ENCODE measurements at places on chromosomes 4 and X. TPM values are rescaled to one million over a fixed set of nuclear protein-coding genes. Genes with fewer than 3 reads are reported as not detected.

DNA sequence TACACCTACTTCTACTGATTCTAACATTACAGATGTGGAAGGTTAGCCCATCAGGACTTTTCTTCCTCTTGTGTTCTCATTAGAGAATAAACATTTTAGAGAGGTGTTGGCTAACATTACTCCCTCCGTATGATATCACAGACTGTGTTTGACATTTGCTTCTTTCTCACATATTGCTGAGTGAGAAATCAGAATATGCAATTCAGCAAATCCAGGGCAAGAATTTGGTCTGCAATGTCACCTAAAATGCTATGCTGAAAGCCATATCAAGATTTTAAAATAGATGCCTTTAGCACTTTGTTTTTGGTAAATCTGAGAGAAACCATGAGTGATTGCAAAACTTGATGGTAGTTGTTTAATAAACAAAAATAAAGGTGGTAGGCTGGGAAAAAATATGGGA is 319.1 kb downstream of the C4orf33 start:
- no peak overlapping the region for H3K27ac ChIP-seq
- no peak for DNase-seq
- H3K4me1 ChIP-seq: no peaks in the 10 kb centered on the region
- H3K4me3 ChIP-seq: no peak overlapping the region

GRCh38 chrX:68533656-68534055 is 34.8 kb downstream of the YIPF6 start:
- H3K4me3 ChIP-seq: no peak overlapping the region
- DNase-seq: no peak
- no peaks in the 10 kb centered on the region for H3K27me3 ChIP-seq
- no peak overlapping the region for H3K27ac ChIP-seq

DNA sequence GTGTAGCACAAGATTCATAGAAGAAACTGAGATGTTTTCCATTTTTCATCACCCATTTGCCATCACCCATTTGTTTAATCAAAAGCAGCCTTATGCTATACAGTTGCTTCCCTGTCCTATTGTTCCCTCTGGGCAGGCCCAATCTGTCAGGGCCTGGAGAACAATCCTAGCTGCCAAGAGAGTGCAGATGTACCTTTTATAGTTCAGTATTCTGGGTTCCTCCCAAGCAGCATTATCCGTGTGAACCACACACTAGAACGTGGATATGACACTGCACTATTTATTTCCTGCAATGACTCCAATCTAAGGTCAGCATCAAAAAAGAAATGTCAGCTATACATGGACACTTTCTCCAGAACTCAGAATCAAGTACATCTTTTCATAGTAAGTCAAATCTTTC is 269.0 kb downstream of the ADGRA3 start:
- H3K27me3 ChIP-seq: no peaks in the 10 kb centered on the region
- H3K4me3 ChIP-seq: no peak overlapping the region
- no peaks in the 10 kb centered on the region for H3K36me3 ChIP-seq

DNA sequence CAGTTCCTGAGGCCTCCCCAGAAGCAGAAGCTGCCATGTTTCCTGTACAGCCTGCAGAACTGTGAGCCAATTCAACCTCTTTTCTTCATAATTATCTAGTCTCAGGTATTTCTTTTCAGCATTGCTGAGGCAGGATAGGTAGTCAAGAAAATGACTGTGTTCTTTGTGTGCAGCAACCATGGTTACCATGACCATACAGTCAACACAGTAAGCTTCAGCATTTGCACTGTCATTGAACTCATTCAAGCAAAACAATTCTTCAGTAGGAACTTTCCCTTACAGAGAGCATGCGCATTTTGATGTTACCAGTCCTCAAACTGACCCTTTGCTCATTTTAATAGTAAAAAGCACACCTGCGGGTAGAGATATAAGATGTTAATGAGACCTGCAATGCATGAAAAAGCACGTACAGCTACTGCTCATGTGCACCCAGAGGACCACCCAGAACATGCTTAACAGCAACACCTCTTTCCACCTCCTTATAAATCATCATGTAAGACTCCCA is 180.8 kb downstream of the PRKX start:
- H3K27ac ChIP-seq: no peak overlapping the region
- H3K27me3 ChIP-seq: peaks cover 8% of the 10 kb centered on the region
- no peaks in the 10 kb centered on the region for H3K4me1 ChIP-seq
- no peak for DNase-seq

DNA sequence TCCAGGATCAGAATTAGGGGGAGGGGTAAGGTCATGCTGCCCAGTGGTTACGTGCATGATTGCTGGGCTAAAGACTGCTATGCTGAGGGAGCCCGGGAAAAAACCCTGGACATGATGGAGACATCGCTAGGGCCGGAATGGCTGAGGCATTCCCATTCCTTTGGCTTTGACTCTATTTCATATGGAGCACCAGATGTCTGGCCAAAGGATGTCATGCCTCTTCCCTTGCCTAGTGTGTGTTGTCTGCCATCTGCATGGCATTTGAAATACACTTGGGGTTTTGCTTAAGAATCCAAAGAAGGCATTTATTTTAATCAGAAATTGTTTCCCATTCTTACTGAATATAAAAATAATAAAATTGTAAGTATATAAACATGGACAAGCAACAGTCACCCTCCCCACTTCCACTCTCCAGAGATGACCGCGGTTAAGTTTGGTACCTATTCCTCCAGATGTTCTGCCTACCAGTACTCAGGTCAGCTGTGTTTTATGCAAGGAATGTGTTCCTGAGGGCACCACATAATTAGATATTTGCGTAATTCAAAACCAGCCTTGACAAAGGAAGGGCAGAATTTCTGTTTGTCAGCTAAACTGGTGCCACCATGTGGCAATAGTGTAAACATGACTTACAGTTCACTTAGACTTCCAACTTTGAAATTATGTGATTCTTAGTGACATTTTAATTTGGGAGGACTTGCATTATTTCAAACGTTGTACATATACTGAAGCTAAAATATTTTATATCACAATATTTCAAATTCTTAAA is 105.9 kb downstream of the CT47B1 start:
- H3K4me1 ChIP-seq: no peaks in the 10 kb centered on the region
- H3K4me3 ChIP-seq: no peak overlapping the region
- no peak overlapping the region for H3K27ac ChIP-seq
- no peaks in the 10 kb centered on the region for H3K36me3 ChIP-seq

DNA sequence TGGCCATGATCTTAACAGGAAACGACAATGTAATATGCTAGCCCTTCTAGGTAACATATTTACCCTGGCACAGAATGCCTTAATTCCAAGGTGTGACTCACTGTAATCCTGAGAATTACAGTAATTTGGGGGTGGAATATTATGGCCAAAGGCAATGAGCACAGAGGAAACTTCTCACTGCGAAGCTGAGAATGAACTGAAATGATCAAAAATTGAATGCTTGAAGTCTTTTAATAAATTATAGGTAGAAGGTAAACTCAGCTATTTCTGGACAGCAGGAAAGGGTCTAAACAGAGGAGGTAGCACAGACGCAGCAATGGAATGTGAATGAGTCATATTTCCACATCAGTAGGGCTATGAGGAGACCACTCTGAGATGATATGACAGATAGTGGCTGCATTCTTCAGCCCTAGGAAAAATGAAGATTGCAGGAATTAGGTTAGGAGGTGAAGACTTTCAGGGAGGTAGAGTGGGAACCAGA is 312.6 kb downstream of the PACRGL start:
- no peaks in the 10 kb centered on the region for H3K4me1 ChIP-seq
- H3K36me3 ChIP-seq: no peaks in the 10 kb centered on the region
- no peak for DNase-seq
- no peak overlapping the region for H3K27ac ChIP-seq

DNA sequence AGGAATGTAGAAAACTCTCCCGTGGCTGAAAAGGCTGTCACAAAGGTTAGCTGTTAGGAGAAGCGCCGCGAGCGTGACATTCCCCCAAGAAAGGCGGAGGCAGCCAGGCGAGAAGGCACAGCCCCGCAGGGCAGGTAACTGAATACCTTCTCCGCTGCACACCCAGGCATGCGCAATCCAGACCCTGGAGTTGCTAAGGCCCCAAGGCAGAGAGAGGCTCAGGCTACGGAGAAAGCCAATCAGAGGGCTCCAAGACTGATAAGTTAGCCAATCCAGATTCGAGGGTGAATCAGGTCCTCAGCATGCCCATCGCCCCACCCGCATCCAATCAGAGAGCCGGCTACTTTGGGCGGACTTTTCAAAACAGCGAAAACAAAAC is 485 bp upstream of the CCNG2 start:
- H3K27me3 ChIP-seq: peaks cover 11% of the 10 kb centered on the region
- H3K4me3 ChIP-seq: peak overlapping the region; percentile 96
- peaks cover 32% of the 10 kb centered on the region for H3K4me1 ChIP-seq
- peak overlapping the region; percentile 96 for H3K27ac ChIP-seq

GRCh38 chrX:1185561-1185960 is 26.9 kb downstream of the CRLF2 start:
- no peaks in the 10 kb centered on the region for H3K27me3 ChIP-seq
- no peaks in the 10 kb centered on the region for H3K4me1 ChIP-seq
- DNase-seq: no peak
- H3K4me3 ChIP-seq: no peak overlapping the region

GRCh38 chr4:111775556-111776297 is 369.5 kb upstream of the FAM241A start:
- H3K27ac ChIP-seq: no peak overlapping the region
- H3K27me3 ChIP-seq: no peaks in the 10 kb centered on the region
- H3K36me3 ChIP-seq: no peaks in the 10 kb centered on the region
- DNase-seq: no peak
- H3K4me1 ChIP-seq: no peaks in the 10 kb centered on the region

DNA sequence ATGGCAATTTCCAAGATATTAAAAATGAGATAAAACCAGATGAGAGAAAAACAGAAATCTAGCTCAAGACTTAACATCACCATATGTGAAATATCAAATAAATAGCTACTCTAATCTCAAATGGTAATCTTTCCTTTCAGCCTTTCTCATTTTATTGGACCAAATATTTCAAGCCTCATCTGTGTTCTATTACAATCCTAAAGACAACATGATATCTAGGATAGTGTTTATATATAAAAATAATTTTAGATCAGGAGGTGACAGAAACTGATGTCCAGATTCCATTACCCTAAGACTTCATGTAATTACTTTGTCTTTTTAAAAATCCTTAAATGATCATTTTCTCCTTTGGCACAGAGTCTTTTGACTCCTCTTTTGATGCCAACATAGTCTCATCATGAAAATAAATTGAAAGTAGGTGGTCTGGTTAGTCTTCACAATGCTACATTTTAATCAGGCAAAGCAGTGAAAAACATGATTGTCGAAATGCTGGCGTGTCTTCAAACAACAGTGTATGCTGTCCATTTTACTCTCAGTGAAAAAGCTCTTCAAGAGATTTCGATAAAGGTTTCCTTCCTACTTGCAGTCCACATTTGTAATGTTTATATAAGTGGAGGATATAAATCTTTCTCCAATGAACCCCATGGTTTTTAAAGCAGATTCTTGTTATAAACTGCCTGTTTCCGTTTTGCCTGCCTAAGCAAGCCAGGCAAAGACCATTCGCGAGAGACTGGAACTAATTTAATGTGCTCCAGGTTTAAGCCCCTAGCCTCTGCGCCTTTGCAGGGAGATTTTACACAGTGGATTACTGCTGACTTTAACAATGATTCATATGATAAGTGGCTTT is 169.8 kb downstream of the SCFD2 start:
- H3K27me3 ChIP-seq: no peaks in the 10 kb centered on the region
- no peak overlapping the region for H3K27ac ChIP-seq
- no peaks in the 10 kb centered on the region for H3K4me1 ChIP-seq
- DNase-seq: no peak
- H3K4me3 ChIP-seq: no peak overlapping the region

- no peak for DNase-seq
- no peaks in the 10 kb centered on the region for H3K27me3 ChIP-seq
- no peaks in the 10 kb centered on the region for H3K36me3 ChIP-seq
- H3K4me3 ChIP-seq: no peak overlapping the region
Observed at GRCh38 chr4:31392923-31393322, 672.8 kb downstream of the PCDH7 start.

GRCh38 chr4:165384598-165384997 is 5.8 kb downstream of the CPE start:
- peaks cover 15% of the 10 kb centered on the region for H3K27me3 ChIP-seq
- H3K27ac ChIP-seq: no peak overlapping the region
- DNase-seq: no peak
- no peaks in the 10 kb centered on the region for H3K36me3 ChIP-seq
- H3K4me3 ChIP-seq: no peak overlapping the region

DNA sequence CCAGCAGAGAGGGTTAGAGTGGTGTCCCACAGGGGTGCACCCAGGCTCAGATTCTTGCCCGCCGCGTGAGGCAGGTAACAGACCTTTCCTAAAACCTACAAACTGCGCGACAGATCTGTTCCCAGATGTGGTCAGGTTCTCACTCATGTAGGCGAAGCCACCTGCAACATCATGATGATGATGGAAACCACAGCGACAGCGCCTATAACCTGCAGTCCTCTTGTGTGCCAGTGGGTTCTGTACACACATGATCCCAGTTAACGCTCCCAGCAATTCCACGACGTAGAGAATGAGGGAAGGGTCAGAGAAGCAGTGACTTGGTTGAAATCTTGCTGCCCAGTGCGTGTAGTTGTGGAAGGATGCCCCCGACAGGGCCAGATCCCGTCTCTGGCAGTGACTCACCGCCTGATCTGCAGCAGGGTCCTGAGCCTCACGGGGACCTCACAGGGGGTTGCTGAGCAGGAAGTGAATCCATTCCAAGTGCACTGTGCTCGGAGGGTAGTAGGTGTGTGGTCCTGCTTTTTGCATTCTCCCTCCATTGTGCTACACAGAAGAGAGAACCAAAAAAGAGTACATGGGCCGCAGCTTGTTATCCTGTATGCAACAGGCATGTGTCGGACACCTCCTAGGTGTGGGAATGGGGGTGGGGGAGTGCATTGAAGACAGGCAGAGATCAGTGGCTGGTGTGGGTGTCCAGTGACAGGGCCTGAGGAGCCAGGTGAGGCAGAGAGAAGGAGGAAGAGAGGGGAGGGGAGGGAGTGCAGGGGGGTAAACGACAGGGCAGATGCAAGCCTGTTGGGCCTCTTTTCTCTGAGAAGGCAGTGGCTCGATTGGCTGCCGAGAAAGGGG is 66.6 kb downstream of the MTMR1 start:
- H3K27me3 ChIP-seq: peaks cover 1% of the 10 kb centered on the region
- H3K4me3 ChIP-seq: no peak overlapping the region
- H3K4me1 ChIP-seq: peaks cover 10% of the 10 kb centered on the region
- H3K36me3 ChIP-seq: no peaks in the 10 kb centered on the region
- no peak overlapping the region for H3K27ac ChIP-seq

GRCh38 chrX:28787206-28787605 is 200.0 kb downstream of the IL1RAPL1 start:
- H3K4me1 ChIP-seq: no peaks in the 10 kb centered on the region
- H3K4me3 ChIP-seq: no peak overlapping the region
- H3K27ac ChIP-seq: no peak overlapping the region
- no peak for DNase-seq
- no peaks in the 10 kb centered on the region for H3K27me3 ChIP-seq

The HTN3 gene
- not detected for polyA plus RNA-seq

The F8A3 gene
- polyA plus RNA-seq: 1.7 TPM

The PRDM5 gene
- 0.08 TPM for polyA plus RNA-seq

The DMRTC1 gene
- not detected for polyA plus RNA-seq

The AMOT gene
- 4.0 TPM for polyA plus RNA-seq
